ENCODE measurements at places on chromosomes 2 and 18.

DNA sequence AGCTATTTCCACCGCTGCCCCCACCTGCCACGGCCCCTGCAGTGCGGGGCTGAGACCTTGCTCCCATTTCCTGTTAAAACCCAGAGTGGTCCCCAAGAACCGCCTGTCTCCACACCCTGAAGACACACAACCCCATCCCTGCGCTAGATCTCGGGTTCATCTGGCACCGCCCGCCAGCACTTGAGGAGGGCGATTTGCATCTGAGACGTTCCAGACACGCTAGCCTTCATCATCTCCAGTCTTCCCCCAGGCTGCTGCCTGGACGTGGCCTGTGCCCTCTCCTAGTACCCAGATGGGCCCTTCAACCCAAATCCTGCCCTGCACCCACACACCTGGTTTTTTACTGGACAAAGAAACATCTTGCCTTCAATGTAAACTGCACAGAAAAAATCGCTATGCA is 49.8 kb downstream of the SLC66A2 start:
- no peak for DNase-seq

DNA sequence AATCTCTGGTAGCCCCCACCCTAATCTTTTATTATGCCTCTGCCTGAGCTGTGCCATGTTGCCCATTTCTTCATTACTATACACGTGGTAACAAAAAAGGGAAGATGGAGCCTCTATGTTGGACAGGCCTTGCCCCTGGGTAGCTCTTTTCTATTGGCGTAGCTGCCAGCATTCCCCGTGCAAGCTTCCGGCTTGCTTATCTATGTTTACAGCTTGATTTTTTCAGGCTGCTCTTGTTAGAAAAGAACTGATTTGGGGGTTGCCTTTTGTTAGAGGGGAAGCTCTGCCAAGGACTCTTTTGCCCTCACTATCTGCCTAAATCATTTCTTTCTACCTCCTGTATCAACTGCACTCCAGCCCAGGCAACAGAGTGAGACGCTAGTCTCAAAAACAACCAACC is 45.5 kb upstream of the ZSWIM2 start:
- no peak for DNase-seq

DNA sequence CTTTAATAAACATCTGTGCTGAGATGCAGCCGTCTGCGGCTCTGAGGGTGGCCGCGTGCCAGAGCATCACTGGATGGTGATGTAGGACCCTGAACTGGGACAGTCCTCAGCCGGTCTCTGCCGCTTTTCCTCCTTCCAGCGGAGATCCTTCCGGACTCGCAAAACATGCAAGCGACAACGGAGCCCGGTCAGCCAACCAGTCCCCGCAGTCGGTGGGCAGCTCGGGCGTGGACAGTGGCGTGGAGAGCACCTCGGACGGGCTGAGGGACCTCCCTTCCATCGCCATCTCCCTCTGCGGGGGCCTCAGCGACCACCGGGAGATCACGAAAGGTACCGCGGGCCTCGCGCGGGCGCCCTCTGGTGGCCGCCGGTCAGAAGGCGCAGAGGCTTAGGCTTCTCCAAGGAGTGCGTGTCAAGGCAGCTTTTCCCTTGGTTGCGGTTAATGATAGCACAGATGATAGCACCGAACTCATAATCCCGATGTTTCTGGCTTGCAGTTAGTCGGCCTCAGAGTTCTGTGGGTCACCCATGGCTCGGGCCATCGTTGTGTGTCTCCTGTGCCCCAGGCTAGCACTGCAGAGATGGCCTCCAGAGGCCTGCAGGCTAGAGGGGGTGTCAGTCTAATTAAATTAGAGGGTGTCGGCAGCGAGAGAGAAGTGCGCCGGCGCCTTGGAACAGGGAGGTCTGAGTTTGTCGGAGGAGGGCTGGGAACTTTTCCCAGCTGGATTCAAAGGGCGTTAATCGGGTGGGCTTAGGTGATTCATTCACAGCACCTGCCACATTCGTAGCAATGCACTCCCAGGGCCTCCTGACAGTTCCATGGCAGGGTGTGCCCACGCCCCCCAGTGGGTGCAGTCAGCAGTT is 38.5 kb downstream of the LPIN1 start:
- DNase-seq = peak; percentile 33

DNA sequence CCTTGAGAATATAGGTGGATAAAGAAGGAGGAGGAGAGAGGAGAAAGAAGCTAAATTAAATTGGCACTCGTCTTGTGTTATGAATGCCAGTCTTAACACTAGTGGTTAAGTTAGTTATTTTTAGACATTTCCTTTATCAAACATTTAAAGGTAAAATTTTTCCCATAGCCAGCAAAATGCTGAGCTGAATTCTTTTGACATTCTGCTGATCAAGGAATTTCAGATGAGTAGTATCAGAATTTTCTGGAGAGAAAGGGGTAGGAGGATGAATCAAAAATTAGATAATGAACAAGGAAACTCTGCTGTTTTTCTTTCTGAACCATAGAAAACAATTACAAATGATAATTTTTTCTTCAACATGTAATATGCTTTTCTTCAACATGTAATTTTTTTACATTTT is 52.5 kb downstream of the ASXL3 start:
- DNase-seq = no peak

DNA sequence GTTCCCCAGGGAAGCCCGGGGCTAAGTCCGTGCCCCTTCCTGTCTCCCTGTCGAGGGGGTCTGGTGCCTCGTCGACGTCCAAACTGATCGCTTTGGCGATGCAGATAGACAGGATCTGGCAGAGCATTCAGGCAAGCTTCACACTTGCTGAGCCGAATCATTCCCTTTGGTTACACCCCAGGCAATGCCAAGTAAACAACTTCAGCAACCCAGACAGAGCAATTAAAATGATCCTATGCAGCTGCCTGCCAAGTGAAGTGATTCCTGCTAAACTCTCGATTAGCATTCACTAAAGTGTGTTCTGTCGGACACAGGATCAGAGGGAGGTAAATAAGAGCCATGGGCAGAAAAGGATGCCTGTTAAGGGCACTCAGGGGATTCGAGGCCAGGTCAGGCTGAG is 108.2 kb upstream of the RAB12 start:
- DNase-seq = no peak

DNA sequence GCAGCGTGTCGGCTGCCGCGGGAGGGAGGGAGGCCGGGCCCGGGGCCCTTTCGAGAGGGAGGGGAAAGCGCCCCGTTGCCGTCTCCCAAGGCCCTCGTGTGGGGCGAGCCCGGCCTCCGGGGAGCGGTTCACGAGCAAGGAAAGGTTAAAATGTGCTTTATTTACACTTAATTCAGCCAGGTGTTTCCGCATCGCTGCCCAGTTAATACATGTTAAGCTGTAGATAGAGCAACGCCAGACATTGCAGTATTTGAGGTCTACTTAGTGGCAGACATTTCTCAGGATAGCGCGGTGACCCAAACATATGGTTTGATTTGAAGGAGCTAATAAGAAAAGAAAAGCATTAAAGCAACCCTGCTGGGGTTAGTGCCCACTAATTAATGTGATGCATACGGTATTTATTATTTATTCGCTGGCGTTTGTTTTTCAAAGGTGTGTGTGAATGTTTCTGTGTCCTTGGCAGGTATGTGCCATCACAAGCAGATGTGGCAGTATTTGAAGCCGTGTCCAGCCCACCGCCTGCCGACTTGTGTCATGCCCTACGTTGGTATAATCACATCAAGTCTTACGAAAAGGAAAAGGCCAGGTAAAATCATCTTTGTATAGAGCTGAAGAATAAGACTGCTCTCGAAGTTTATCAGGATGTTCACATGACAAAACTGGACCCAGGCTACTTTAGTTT is 571 bp downstream of the EEF1B2 start:
- no peak for DNase-seq

DNA sequence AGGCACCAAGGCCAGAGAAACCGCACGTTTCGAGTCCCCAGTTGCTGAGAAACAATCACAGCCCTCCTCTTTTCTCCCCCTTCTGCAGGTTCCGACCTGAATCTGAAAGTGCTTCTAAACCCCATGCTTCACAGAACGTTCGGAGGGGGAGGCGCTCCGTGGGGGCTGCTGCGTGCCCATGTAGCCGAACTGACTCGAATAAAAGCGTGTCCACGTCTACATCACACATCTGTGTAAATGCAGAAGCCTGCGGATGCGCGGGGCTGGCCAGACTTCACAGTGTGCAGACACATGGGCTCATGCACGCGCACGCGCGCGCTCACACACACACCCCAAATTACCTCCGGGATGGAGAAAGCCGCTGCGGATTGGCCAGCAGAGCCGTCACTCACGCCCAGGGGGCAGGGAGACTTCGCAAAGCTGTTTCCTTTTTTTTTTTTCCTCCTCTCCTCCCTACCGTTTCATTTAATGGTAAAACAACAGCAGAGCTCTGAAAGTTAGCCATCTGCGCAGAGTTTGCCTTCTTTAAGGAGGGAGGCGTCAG is 2.3 kb downstream of the ZNF516 start:
- peak; percentile 94 for DNase-seq

GRCh38 chr2:209593930-209594329 is 170.1 kb downstream of the MAP2 start:
- DNase-seq = no peak

GRCh38 chr18:36766836-36767235 is 62.0 kb downstream of the TPGS2 start:
- no peak for DNase-seq

DNA sequence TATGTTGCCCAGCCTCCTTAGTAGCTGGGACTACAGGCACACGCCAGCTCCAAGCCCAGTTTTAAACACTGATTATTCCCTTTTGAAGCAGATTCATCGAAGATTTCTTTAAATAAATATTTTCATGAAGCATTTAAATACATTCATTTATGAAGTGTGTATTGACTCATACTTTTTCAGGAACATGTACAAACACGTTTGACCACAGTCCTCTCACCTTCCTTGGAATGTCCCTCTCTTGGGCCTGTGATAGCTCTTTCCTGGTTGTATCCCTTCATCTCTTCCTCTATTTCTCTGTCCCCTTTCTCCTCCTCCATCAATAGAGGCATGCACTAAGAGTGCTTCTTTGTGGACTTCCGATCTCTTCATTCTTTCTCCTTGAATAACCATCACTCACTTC is 2.5 kb downstream of the PSTPIP2 start:
- DNase-seq = no peak

DNA sequence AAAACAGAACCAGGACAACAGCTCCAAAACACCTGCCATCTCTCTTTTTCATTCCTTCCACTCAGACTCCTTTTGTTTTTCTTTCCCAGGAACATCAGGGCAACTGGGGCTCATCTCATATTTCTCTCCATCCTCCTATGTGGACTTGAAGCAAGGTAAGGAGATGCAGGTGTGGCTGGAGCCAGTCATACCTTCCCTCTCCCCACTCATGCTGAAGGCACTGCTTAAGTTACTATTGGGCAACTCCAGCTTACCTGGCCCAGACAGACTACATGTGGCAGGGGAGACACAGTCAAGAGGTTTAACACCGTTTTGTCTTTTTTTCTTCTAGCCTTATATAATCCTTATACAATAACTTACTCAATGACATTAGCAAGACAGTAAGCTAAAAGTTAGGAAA is 38.4 kb downstream of the LAMA1 start:
- DNase-seq = no peak

GRCh38 chr2:183079139-183079775 is 710 bp downstream of the DUSP19 start:
- DNase-seq = no peak

DNA sequence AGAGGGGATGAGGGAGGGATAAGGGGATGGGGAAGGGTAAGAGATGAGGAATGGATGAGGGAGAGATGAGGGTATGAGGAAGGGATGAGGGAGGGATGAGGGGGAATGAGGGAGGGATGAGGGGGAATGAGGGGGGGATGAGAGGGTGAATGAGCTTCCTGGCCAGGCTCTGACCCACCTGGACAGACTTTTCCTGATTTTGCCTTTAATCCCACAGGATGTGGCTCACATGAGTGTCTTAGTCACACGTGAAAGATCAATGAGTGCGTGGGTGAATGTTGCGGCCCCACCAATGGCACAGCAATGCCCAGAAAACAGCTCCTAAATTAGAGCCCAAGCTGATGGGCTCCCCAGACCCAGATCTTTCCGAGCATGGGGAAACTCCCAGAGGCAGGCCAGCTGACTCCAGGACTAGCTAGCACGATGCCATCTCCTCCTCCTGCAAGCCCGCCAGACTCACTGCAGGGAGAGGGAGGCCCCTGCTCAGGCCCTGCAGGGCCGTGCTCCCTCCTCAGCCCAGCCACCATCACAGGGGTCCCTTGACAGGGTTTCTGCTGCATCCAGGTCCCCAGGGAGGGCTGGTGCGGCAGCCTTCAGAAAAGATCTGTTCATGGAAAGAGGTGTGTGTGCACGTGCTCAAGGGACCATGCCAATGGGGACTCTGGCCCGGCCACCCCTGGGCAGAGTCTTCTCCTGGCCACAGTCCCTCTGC is 41.4 kb downstream of the AQP12A start:
- DNase-seq = no peak

GRCh38 chr2:191686729-191687128 is 8.8 kb downstream of the NABP1 start:
- DNase-seq = no peak

GRCh38 chr18:28372186-28372585 is 195.3 kb upstream of the CDH2 start:
- DNase-seq = no peak

DNA sequence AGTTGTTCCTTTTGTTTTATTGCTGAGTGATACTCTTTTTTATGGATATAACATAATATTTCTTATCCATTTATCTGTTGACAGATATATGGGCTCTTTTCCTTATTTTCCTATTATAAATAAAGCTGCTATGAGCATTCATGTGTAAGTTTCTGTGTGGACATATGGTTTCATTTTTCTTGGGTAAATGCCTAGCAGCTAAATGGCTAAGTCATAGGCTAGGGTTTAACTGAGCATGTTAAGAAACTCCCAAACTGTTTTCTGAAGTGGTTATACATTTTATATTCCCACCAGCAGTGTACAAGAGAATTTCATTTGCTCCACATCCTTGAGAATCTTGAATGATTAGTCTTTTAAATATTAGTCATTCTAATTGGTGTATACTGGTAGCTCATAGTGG is 786.6 kb upstream of the CDH2 start:
- DNase-seq = no peak

DNA sequence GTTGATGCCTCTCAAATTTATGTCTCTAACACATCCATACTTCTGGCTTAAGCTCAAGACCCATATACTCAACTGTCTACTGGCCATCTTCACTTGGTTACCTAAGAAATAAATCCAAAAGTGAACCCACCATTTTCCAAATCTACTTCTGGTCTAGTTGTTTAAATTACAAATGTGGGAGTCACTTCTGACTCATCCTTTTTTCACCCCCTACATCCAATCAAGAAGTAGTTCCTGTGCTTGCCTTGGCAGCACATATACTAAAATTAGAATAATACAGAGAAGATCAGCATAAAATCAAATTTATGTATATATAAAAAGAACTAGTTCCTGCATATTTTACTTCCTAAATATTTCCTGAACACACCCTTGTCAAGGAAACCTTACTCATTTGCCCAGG is 53.6 kb downstream of the STRN start:
- DNase-seq = no peak

- DNase-seq = no peak
These were observed 141.2 kb upstream of the RGPD4 start for GRCh38 chr2:107685421-107685986.

- no peak for DNase-seq
These were observed 618 bp downstream of the POLR2D start for GRCh38 chr2:127857265-127857808.

Measured in anterior cingulate cortex (tissue), 58 donors.